HEK293T (cell line): ENCODE measurements at places on chromosomes 3 and 15.

DNA sequence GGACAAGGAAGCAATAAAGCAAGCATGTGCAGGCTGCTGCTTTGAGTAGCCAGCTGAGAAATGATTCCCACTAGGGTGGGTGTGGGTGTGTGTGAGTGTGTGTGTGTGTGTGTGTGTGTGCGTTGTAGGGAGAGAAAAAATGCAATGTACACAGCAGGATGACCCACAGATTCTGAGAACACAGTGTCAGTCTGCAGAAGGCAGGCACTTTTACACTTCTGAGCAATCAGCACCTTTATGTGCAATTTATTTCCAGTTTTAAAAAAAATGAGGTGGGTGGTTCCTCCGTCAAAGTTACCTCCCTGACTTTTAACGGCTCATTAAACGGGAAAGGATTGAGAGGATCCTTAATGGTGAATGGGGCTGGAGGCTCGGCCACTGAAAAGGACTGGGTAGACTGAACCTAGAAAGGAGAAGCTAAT lies 38.5 kb upstream of the LIPC start:
- DNase-seq: no peak

DNA sequence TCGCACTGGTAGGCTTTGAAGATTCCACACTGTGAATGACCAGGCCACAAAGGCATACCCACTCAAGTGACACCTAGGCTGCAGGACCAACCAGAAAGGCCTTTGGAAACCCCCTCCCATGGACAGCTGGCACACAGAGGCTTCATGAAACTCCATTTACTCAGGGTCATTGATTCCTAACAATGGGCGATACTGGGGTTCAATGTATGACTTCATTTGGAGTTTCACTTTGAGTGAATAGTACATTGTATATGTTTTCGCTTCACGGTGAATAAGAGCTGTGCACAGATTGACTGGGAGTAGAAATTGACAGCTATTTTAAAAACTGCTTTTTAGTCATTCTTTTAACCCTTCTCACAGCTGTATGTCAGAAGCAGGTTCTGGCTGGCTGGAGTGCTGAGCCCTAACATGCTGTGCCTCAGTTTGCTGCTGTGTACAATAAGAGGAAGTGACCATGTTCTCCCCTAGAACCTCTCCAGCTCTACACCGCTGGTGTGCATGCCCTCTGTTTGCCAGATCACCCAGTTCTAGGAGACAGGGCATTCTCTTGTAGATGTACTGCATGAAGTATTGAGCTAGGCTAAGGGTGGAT lies 15.4 kb upstream of the CX3CR1 start:
- no peak for DNase-seq

DNA sequence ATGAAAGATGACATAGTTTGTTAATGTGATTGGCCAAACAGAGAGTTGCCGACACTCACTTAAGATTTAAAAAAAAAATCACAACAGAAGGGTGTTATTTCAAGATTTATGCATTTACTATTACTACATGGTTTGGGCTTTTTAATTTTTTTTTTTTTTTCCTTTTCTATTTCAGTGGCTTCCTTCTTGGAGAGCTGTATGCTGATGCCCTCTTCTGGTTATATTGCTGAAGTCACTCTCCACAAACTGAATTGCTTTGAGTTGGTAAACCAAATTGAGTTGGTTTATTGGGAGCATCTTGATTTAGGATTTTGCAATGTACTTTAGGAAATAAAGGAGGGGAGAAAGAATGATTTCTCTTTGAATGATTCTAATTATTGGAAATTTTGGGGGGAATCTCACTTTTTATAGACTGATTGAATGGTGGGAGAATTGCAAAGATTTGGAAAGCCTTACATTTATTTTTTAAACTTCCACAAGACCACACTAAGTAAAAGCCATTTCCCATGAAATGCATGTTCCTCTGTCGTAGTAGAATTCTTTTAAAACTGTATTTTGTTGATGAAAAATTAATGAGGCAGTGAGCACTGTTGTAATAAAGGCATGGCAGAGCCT lies 186.6 kb upstream of the FEZF2 start:
- no peak for DNase-seq

DNA sequence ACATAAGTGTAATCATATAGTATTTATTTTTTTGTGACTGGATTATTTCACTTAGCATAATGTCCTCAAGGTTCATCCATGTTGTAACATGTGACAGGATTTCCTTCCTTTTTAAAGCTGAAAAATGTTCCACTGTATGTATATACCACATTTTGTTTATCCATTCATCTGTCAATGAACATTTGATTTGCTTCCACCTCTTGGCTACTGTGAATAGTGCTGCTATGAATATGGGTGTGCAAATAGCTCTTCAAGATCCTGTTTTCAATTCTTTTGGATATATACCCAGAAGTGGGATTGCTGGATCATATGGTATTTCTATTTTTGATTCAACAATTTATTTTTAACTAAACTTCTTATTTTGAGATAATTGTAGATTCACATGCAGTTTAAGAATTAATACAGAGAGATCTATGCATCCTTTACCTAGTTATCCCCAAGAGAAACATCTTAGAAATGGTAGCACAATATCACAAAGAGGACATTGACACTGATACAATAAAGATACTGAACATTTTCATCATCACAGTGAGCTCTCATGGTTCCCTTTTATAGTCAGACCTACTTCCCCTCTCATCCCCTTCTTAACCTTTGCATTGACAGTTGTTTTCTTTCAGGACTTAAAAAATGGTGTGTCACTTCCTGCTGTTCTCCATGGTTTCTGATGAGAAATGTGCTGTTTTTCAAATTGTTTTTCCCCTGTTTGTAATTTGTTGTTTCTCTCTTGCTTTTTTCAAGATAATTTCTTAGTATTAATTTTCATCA lies 90.1 kb downstream of the SATB1 start:
- no peak for DNase-seq

- DNase-seq: no peak
These were observed 183.6 kb downstream of the DCLK3 start for GRCh38 chr3:36580716-36581115.

DNA sequence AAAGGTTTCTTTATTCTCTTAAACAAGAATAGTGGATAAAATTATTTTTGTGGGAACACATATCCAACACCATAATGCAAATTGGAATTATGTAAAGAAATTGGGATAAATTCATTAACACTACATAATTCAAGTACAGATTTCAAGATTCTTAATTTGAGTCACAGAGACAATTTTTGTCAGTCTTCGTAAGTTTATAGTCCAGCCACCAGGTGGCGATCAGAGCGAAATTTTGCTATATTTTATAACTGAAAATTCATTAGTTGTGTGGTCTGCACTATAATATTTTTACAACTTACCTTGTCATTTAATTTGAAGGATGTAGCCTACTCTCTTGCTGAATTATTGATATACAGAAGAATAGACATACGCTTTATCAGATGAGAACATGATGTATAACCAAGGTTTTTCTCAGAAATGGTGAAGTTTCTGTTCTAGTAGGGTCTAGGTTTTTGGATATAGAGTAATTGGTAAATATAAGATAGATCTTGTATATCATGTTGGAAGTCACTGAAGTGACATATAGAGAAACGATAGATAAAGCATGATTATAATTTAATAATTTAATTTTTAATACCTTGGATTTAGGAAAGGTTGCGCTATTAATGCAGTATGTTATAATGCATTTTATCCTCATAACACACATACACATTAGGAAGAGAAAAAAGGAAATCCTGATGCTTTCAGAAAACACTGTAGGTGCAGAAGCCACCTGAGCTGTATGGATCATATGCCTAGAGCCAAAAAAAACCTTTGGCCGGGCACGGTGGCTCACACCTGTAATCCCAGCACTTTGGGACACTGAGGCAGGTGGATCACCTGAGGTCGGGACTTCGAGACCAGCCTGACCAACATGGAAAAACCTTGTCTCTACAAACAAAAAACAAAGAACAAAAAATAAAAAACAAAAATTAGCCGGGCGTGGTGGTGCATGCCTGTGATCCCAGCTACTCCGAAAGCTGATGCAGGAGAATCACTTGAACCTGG lies 31.7 kb downstream of the PLSCR4 start:
- peak; percentile 18 for DNase-seq

GRCh38 chr15:82970696-82971095 lies 15.3 kb upstream of the RAMAC start:
- DNase-seq: no peak

DNA sequence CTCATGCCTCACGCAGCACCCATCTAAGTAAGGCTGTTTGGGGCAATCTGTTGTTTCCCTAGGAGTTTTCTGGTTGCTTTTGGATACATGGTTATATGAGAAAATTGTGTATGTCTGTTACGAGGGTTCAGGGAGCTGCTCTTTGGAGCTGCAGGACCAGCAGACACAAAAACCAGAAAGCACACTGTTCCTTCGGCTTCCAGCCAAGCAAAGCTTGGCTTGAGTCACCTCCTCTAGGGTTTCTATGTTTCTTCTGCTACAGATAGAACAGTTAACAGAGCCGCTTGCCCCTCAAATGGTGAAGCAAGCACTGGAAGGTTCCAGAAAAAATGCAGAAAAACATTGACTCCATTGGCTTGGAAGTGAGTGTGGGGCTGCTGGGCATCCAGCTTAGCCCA lies 49.2 kb upstream of the CTDSPL start:
- DNase-seq: no peak

DNA sequence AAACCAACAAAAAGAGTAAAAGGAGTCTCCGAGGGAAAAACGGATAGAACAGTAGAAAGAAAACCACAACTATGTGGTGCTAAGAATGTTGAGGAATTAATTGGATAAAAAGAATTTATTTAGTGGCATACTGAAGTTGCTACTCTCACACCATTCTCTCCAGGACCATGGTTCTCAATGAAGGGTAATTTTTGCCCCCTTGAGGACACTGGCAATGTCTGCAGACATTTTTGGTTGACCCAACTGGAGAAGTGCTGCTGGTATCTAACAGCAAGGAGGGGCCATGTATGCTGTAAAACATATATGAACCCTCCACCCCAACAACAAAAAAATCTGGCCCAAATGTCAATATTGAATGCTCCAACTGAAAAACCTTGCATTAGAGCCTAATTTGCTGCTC lies 85.9 kb upstream of the CSPG5 start:
- DNase-seq: peak; percentile 25

DNA sequence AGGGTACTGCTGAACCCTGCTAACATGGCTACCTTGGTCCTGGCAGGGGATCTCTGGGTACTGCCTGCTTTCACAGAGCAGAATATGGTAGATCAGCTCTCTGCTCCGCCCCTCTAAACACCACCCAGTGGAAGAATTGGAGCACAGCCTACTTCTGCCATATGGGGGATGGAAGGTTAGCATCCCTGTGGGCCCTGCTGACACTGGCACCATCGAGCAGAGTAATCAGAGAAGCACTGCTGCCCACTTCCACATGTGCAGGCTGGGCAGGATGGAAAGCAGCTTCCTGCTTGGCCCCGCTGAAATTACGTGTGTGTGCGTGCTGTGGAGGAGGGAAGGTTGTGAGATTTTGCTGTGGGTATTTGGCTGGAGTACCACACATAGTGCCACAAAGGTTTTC lies 24.8 kb downstream of the CCR1 start:
- DNase-seq: no peak

GRCh38 chr3:194121891-194122631 lies 13.9 kb upstream of the HES1 start:
- no peak for DNase-seq

DNA sequence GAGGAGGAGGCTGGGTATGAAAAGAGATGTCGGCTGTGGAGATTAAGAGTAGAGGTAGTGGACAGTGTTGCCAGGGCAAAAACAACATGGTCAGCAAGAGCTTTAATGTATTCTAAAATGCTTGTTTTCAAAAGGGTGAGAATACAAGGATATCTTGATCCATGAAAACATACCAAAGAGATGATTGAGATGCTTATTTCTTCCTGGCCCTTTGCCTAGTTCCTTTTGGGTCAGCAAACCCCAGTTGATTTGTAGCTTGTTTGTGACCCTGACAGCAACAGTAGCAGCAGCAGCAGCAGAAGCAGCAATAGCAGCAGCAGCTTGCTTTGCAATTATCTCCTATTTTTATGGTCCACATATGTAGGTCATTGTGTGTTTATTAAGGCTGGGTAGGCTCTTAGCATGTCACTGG lies 337.3 kb downstream of the LPP start:
- no peak for DNase-seq

- peak; percentile 88 for DNase-seq
These were observed 29.1 kb downstream of the EFCAB12 start for GRCh38 chr3:129399145-129399894.

DNA sequence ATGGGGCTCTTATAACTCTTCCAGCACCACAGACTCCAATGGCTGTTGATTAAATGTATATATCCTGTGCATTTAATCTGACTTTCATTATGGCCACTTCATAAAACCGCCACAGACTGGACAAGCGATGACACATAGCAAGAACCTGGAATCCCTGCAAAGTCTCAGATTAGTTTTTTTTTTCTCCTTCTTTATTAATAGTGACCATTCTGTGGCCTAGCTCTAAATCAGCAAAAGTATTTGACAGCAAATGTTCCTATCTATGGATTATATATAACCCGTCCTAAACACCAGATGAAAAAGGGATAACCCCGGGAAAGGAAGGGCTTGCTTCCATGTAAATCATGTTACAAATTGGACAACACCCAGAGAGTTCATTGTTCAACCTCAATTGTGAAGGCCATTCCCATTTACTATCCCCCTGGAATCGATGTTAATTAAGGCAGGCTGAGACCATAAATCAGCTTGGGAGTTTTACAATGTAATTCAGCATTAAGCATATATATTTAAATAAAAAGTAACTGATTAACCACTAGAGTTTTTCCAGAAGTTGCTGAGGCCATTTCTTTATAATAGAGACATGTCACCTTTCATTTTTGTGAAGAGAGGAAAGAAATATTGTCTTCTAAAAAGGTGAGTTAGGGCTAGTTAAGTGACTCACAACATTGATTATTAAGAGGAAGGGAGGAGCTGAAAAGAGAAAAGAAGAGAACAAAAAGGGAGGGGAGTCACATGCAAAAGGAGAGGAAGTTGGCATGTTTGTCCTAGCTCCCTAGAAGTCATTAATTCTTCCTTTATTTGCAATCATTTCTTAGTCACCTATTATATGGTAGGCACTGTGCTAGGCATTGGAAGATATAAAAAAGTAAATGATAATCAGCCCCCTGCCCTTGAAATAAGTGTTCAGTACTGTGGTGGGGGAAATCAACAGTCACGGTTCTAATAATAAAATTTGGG lies 26.2 kb downstream of the ALDH1A2 start:
- DNase-seq: no peak

DNA sequence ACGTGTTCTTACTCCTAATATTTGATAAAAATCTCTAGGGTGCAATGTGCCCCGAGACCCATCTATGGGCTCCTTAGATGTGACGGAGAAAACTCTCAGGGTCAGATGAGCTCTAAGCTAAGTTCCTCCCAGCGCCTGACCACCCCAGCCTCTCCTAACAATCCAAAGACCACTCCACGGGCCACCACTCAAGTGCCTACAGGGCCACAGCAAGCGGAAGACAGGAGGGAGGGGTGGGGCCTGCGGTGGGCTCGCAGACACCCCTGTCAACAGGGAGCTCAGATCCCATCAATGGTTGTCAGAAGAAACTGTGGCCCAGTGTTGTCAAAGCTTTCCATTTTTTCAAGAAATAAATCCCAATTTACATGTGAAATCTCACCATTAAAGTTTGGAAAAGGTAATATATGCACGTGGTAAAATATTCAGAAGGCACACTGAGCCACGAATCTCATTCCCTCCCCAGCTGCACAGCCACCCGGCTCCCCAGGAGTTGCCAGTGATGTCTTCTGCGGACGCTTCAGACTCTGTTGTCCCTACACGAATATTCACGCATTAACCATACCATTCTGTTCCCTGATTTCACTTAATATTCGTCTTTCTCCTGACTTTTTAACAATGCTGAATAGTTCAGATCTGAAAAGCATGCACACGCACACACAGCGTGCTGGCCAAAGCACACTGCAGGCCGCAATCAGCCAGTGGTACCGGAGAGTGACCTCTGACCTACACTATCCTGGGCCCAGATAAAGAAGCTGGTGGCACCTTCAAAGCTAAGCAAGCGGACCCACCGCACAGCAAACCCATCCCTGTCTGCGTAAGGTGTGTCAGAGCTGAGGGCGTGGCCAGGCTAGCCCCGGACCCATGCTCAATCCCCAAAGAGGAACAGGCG lies 19.1 kb downstream of the TNK2 start:
- DNase-seq: no peak
